Caudate nucleus (tissue), 63 donors: ENCODE measurements at places on chromosomes 16 and 17.

DNA sequence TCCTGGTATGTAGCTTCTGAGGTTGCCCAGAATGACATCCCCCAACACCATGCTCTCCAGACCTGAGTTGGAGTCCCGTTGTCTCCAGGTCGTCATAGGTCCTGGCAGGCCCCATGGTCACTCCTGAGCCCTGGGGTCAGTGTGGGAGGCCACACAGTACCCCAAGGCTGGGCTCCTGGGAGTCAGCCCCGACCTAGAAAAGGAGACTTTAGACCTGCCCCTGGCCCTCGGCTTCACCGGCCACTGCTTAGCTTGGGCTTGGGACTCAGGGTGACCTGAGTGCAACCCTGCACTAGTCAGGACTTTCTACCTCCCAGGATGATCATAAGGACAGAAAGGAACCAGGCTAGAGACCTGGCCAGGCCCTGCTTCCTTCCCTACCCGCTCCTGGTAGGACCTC lies 65.8 kb downstream of the PRMT7 start:
- DNase-seq, result no peak

GRCh38 chr17:7215652-7216180 lies 3.9 kb downstream of the DLG4 start:
- peak; percentile 31 for DNase-seq

DNA sequence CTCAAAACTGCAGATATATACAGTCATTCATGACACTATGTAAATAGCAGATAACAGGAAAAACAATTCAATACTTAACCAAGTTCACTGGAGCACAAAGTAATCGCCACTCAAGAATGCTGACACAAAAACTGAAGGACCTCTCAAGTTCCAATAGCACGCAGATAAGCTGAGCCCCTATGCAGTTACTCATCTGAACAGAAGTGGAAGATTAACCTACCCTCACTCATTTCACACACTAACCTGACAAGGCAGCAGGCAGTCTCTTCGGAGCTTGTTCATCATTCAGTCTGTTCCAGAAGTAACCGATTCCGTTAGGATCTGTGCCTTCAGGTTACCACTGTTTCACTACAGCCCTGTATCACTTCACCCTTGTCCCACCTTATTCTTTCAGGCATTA lies 6.0 kb downstream of the HELZ start:
- DNase-seq, result no peak

DNA sequence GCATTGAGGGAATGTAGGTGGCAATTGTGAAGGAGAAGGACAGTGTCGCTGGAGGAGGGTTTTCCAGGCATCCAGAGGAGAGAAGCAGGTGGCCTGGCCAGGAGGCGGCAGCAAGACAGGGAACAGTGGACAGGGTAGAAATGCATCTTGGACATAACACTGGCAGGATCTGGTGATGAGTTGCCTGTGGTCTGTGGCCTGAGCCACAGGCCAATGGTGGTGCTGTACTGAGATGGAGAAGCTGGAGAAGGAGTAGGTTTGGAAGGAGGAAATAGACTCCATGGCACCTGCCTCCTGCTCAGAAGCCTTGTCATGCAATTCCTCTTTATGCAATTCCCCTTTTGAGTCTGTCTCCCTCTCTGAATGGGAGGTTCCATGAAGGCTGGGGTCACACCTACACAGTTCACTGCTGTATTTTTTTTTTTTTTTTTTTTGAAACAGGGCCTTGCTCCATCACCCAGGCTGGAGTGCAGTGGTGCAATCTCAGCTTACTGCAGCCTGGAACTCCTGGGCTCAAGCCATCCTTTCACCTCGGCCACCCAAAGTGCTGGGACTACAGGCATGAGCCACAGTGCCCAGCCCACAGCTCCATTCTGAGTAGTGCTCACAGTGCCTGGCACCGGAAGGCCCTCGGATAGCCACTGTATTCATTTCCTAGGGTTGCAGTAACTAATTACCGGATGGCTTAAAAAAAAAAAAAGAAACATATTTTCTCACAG lies 13.5 kb upstream of the CACNG4 start:
- DNase-seq, result no peak

- no peak for DNase-seq
Observed at GRCh38 chr17:80427366-80428282, 12.7 kb downstream of the ENDOV start.

DNA sequence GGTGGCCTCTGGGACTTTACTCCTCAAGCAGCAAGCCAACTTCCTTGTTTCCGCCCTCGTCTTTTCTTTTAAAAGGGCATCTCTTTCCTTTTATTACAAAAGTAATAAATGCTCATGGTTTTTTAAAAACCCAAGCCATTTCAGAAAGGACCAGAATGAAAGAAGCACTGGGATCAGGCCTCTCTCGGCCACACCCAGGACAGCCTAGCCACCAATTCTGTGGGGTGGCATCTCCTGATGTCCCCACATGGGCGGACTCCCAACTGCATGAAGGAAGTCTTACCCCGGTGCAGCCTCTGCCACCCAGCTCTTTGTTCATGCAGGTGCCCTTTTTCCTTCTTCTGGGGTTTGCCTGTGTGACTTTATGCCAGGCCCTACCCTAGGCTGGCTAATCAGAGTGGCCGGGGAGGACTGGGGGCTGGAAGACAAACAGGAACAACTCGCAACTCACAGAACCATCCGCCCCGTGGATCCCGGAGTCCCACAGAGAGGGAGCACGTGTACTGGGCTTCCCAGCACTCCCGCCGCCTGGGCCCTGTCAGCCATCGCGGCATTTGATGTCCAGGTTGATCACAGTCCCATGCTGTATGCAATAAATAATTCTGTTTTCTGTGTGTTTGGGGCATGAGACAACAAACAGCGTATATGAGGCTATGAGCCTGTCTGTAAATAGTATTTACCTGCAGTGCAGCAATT lies 2.6 kb upstream of the RASD1 start:
- DNase-seq, result no peak

GRCh38 chr16:52852978-52853377 lies 199.7 kb downstream of the CHD9NB start:
- DNase-seq, result no peak

DNA sequence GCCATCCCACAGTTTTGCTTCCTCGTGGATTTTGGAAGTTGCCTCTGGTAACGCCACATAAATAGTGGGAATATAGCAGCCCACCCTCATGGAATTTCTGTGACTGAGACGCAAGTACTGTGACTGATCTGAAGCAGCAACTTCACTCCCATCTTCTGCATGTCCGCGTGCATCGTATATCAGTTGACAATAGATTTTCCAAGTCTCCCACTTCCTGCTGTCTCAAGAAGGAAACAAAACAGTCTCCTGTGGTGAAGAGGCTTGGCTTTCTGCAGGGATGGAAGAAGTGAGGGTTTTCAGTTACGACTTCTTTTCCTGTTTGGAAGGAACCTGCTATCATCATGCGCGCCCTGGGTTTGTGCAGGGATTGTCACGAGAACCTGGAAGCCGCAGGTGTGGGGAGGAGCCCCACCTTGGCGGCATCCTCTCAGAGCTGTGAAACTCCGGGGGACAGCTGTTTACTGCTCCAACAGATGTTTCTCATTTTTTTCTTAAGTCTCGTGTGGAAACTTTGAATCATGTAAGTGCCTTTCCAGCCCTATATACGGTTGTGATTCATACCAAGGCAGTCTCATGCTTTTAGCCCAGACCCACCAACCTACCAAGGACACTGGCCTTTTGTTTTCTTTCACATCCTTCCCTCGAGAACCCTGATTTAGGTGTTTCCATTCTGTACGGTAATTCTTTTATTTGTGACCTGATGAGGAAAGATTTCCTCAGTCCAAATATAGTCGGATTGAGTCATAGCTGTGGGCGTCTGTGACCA lies 57.5 kb downstream of the WIPI1 start:
- no peak for DNase-seq

DNA sequence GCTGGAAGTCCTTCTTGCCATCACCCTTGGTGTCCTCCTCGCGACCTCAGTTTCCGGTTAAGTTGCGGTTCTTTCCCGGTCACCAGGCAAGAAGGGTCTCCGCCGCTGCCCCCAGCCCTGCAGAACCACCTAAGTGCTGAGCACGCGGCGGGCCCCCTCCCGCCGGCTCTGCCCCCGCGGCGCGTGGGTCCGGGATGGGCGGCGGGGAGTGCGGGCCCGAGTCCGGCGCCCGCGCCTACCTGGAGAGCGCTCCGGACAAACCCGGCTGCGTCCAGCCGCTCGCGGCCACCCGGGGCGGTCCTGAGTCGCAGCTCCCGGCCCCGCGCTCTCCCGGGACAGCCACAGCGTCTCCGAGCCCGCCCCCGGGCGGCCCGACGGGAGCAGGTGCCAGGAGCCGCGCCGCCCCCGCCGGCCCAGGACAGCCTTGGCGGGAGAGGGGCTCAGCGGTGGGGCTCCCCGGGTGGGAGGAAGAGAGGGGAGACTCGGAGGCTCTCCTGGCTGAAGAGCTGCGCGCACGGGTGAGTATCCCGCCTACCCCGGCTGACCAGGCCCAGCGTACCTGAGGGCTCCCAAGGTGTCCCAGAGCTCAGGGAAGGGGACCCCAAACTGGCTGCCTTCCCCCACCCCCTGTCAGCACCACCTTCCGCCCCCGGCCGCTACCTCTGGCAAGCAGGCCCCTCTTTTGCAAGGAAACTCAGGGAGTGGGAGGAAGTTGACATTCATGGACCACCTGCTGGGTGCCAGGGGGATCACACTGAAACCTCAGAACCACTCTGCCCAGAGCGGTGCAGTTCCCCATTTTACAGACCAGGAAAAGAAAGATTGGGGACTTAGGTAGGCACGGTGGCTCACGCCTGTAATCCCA lies 22.2 kb upstream of the C17orf113 start:
- no peak for DNase-seq

- DNase-seq, result no peak
Observed at GRCh38 chr16:23934610-23935236, 98.9 kb downstream of the PRKCB start.

- DNase-seq, result no peak
Observed at GRCh38 chr17:45402916-45403315, 29.8 kb downstream of the ARHGAP27 start.

- DNase-seq, result no peak
Observed at GRCh38 chr16:14289692-14290340, 218.7 kb downstream of the MRTFB start.

DNA sequence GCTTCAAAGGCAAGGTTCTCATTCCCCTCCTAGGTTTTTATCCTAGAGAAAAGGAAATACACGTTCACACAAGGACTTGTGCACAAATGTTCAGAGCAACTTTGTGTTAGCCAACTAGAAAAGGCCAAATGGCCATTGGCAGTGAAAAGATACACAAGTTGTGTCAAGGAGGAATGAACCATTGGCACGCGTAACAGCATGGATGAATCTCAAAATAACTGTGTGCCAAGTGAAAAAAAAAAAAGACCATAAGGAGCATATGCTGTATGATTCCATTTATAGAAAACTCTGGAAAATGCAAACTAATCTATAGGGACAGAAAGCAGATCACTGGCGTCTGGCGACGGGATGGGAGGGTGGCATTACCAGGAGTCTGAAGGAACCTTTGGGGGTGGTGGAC lies 333.8 kb downstream of the SNX29 start:
- no peak for DNase-seq

DNA sequence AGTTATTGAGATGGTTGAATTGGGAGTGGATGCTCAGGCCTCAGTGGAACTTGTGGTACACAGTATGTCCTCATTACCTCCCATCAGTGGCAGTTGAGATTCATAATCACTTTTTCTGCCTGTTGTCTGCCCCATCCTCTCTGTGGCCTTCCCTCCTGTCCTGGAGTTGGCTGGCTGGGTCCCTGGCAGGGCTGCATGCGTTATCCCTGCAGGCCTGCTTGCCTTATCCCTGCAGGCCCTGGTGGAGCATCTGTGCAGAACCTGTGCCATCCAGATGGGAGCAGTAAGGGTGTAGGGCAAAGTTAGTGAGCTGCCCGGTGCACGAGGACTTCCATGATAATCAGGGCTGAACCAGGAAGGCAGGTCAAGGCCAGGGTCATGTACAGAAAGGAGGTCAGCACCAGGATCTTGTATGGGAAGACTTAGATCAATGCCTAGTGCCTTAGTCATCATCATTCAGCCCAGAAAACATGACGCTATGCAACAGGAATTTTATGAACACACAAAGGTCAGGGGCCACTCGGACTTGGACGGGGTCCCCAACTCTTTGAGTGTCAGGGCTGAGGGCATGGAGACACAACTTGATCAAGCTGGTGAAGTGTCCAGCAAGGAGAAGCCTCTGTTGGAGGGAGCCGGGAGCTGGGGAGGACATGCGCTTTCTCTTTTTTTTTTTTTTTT lies 47.2 kb downstream of the ABCC1 start:
- no peak for DNase-seq

DNA sequence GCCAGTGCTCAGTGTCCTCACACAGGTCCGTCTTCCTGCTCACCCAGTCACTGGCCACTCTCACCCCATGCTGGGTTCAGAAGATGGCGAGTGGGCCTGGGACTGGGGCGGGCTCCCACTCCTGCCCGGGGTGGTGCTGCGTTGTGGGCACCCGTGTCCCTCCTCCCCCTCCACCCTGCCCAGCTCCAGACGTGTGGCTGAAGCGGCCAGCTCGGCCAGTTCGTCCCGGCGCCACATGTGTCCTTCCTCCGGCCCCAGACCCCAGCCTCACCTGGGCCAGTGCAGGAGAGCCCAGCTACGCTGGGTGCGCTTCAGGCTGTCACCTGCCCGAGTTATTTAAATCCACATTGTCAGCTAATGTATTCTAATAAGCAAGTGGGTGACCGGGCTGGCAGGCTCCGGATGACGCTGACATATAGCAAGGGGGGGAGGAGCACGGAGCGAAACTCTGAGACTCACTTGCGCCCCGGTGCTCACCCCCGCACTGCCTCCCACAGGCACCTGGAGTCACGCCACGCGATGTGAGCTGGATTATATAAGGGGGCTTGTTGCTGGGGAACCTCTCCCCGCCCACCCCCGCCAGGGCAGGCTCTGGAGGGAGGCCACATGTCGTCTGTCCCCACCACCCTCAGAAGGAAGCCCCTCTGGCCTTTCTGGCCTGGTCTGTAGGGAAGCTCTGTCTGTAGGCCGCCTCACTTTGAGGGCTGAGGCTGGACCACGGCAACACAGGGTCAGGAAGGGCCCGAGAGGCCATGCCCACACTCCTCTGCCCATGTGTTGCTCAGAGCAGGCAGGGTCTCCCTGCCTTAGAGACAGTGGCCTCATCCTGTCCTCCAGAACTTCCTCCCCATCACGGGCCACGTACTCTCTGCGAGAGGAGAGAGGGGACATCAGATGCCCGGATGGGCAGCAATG lies 7.1 kb upstream of the BAIAP2 start:
- peak; percentile 72 for DNase-seq

GRCh38 chr17:32266389-32267301 lies 1.0 kb downstream of the RHBDL3 start:
- DNase-seq, result no peak

GRCh38 chr17:74082886-74083285 lies 120.6 kb upstream of the RPL38 start:
- DNase-seq, result no peak
